ENCODE measurements at places on chromosomes 4 and X.

DNA sequence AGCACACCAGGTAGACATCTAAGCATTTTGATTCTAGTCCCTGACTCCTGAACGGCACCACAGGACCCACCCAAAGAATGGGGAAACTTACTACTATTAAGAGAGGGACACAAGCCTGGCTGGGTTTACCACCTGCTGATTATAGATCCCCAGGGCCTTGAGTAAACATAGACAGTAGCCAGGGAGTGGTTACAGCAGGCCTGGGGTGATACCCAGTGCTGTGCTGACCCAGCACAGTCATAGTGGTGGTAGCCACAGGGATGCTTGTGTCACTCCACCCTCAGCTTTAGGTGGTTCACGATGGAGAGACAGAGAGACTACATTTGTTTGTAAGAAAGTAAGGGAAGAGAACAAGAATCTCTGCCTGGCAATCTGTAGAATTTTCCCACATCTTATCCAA is 11.7 kb downstream of the CYSLTR1 start:
- no peak for DNase-seq

DNA sequence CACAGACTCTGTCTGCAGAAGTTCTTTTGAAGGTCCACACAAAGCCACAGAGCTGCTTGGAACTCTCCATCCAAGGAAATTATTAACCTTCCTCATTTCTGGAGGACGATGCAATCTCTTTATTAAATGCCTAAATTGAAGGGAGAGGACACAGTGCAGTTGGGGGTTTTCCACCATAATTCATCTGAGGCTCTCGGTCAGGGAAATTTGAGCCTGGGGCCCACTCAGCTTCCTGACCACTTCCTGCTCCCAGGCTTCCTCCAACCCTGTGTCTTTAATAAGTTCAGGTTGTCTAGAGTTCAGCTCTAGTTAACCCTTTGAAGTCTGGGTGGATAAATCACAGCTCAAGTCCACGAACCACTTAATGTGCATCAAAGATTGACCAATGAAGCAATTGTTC is 58.5 kb downstream of the PRPS1 start:
- no peak for DNase-seq

- DNase-seq: no peak
Measured at GRCh38 chrX:130108647-130109428, 1.5 kb downstream of the ELF4 start.

DNA sequence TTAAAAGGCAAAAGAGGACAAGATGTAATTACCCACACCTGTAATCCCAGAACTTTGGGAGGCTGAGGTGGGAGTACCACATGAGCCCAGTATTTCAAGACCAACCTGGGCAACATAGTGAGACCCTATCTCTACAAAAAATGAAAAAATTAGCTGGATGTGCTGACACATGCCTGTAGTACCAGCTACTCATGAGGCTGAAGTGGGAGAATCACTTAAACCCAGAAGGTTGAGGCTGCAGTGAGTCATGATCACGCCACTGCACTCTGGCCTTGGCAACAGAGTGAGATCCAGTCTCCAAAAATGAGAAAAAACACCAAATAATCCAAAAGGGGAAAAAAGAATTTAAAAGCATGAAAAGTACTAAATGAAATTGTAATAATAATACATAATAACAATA is 30.8 kb downstream of the NR0B1 start:
- no peak for DNase-seq

- DNase-seq: peak; percentile 76
Measured at GRCh38 chr4:110287130-110287529, 88.7 kb upstream of the ELOVL6 start.

GRCh38 chr4:7049739-7050138 is 6.6 kb downstream of the TADA2B start:
- DNase-seq: no peak

DNA sequence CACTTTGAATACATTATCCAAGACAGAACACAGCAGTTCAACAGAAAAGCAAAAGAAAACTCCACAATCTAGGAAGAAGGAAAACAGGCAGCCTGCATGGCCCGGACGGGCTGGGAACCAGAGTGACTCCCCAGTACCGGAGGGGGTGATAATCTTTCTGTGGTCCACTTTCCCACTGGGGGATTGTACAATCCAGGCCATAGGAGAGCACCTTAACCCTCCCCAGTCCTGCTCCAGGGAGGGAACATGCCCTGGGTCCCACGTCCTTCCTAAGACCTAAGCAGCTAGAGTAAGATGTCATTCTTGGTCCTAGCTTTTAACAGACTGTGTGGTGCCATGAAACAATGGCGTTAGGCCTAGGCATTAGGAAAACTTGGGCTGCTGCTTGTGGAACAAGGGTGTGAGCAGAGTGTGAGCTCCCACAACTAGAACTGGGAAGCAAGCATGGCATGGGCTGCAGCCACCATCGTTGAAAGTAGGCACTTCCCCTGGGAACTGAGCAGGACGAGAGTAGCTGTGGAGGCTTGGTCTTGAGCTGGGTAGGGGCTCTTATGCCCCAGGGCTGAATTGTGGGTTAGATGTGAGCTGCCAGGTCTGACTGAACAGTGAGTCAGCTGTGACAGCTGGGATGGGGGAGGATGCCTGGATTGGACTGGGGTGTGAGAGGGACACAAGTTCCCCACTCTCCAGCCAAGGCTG is 42.4 kb downstream of the NAT8L start:
- DNase-seq: no peak

- no peak for DNase-seq
Measured at GRCh38 chr4:106409901-106410889, 41.6 kb upstream of the GIMD1 start.

GRCh38 chrX:41728125-41728524 is 4.1 kb downstream of the GPR82 start:
- DNase-seq: no peak

DNA sequence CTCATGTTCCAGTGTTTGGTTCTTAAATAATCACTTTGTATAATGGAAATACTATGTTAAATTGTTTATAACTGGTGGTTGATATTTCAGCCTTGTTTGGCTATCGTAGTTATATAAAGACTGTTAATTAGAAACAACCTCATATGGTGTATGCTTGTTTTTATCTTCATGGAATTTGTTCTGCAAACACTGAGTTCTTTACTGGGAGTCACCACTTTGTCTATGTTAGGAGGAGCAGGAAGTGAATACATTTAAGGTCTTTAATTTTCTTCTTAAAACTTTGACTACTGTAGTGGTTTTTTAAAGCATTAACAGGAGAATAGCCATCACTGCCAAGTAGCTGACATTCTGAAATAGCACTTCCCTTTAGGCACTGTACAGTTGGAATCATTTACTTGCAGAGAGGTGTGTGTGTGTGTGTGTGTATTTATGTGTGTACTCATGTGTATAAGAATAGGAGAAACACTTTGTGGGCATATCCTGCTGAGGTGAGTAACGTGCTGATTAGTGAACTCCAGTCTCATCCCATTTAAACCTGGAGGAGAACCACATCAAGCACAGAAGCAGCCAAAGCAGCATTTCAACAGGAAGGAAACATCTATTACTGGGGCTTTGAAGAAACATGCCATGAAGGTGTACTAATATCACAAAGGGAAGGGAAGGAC is 37.8 kb downstream of the TET2 start:
- DNase-seq: no peak

DNA sequence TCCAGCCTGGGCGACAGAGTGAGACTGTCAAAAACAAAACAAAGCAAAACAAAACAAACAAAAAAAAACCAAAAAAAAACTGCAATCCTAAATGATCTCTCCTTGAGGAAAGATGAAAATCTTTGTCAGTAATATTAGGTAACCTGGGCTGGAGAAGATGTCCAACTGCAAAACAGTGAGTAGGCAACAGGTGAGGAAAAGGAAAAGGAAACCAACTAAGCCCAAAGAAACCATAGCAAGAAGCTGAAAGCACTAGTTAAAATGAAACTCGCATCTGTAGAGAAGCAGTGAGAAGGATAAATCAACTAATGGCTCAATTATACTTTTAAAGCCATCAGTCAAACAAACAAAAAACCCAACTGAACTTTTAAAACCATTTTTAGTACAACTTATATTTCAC is 54.2 kb downstream of the ENOX2 start:
- DNase-seq: no peak

DNA sequence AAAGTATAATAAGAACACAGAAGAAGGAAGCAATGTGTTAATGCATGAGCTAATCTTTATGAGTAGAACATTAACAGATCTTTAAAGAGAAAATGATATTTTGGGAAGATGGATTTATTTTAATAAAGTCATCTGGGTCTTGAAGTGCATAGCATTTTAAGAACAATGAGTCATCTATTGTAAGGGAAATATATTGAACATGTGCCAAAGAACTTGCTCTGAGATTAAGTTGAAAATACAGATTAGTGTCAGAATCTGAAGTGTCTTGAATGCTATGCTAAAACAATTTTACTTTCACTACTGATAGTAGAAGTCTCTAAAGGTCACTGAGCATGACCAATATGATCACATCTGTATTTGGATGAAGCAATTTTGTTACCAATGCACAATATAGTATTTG is 776.7 kb upstream of the GRID2 start:
- DNase-seq: peak; percentile 17

DNA sequence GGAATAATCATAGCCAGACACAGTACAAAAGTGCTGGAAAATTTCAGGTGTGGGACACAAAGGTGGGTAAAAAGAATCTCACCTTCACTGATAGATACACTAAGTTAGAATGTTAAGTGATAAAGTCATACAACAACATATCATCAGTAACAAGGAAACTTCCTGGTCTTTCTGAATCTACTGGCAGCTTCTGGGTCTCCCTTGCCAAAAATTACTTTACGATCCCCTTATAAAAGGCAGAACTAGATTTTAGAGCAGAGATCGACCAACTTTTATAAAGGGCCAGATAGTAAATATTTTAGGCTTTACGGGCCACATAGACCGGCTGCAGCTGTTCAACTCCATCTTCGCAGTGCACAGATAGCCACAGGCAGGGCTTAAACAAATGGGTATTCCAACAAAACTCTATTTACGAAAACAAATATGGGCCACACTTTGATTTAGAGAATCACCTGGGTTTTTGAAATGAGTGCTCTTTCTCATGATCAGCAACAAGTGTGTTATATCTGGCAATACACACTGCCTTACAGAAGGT is 159.9 kb downstream of the AASDH start:
- no peak for DNase-seq

GRCh38 chr4:124037236-124037635 is 640.6 kb downstream of the SPRY1 start:
- DNase-seq: no peak

GRCh38 chr4:142645475-142646108 is 200.5 kb downstream of the INPP4B start:
- DNase-seq: peak; percentile 51

DNA sequence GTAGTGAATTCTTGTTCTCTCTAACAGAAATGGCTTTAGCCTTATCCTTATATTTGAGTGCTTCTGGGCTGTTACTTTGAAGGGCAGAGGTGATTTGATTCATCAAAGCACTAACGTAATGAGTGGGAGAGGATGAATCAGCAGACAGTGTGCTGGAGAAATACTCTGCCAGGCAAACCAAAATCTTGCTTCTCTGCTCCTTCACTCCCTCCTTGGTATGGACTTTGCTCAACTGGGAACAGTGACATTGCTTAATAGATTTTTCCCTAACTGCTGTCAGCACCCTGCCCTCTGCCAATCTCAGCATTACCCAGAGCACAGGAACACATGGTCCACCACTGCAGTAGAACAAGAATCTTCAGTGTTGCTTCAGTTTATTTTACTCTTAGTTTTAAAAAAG is 56.0 kb downstream of the PDLIM5 start:
- peak; percentile 30 for DNase-seq

GRCh38 chr4:88659055-88659889 is 38.4 kb downstream of the NAP1L5 start:
- DNase-seq: peak; percentile 77

- no peak for DNase-seq
Measured at GRCh38 chrX:38632516-38632915, 71.2 kb downstream of the TSPAN7 start.

DNA sequence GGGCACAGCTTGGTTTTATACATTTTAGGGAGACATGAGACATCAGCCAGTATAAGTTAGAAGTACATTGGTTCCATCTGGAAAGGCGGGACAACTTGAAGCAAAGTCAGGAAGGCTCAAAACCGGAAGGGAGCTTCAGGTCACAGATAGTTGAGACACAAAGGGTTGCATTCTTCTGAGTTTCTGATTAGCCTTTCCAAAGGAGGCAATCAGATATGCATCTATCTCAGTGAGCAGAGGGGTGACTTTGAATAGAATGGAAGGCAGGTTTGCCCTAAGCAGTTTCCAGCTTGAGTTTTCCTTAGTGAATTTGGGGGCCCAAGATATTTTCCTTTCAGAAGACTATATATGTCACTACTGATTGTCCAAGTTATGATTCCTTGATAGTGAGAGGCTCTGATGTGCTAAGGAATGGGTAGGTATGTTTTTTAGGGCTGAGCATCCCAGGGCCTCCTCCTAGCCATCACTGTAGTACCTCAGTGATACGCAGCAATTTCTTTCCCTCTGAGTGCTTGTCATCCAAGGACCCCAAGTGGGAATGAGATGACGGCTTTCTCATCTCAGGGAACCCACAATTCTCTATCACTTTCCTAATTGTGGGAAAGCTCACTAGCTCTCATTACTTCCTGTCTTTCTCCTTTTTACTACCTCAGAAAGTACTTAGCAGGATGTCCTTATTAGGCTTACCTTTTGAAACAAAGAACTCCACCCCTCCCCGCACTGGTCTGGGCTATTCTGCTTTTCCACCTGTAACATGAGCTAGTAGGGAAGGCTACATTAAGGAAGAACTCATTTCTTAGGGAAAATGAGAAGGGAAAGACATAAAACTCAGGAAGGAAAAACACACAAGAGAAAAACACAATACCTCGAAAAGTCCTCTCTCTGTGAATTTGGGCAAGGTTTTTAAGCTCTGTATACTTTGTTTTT is 632.7 kb downstream of the RAPGEF2 start:
- DNase-seq: no peak

DNA sequence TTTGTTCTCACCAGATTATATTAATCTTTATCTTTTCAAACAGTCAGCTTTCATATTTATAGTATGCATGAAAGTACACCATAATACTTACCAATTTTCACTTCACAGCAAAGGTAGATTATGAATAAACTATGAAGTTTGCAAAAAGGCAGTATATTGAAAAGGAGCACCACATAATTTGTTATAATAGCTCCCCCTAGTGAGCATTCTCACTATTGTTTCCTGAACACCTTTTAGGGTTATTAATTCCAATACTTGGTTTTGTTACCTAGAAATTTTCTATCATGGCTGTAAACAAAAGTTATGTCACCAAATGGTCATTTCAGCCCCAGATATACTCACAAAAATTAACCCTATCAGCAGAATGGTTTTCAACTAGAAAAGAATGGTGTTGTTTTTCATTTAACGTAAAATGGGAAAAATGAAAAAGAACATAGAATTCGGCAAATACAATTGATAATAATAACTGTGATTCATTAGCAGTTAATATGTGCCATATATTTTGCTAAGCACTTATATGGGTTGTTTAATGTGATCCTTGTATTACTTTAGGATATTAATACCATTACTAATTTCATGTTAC is 30.2 kb upstream of the NKX6-1 start:
- DNase-seq: peak; percentile 57

- no peak for DNase-seq
Measured at GRCh38 chr4:123283371-123283895, 113.2 kb upstream of the SPRY1 start.

DNA sequence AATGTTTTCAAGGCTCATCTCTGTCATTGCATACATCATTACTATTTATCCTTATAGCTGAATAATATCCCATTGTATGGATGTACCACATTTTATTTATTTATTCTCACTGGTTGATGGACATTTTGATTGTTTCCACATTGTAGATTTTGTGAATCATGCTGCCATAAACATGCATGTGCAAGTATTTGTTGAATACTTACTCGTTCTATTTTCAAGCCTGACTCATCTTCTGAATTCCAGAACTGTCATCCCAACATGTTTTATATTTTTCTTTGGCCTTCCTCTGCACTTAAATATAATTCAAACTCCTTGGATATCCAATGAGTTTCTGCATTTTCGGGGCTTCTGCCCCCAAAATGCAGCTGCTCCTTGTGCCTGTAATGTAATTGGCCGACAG is 77.6 kb downstream of the MXRA5 start:
- no peak for DNase-seq

Measured in cardiac muscle cell (in vitro differentiated cells and primary cell).